CD4-positive, CD25-positive, alpha-beta regulatory T cell (primary cell): ENCODE measurements at places on chromosomes 5 and 9. TPM values are rescaled to one million over a fixed set of nuclear protein-coding genes. Genes with fewer than 3 reads are reported as not detected.

DNA sequence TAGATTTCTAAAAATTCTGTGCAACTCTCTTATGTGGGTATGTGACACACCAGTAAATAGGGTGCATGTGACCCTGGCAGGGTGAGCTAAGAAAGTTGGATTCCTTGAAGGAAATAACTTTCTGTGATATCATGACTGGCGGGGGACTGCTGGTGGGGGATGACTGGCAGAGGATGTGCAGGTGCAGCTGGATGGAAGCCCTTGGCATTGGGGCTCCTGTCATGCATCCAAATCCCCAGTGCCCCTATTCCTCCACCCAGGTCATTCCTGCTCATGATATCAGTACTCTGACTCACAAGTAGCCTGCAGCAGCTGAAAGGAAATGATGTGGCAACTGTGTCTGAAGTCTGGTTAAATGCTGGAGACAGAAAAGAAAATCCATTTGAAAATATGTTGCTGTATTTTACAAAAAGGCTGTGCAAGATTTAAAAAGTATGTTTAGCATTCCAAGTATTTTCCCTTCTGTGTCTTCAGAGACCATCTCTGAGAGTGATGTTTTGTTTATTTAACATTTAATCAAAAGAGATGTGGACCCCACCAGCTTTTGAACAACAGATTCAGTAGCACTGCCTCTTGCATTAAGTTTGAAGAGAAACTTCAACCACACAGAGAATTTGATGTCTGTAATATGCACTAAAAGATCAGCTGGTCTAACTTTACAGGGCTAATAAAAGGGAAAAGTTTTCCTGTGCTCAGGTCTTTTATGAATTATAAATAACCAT, 17.9 kb upstream of the ZSWIM6 start:
- H3K4me3 ChIP-seq: no peak overlapping the region
- H3K36me3 ChIP-seq: no peaks in the 10 kb centered on the region
- H3K27ac ChIP-seq: no peak overlapping the region

DNA sequence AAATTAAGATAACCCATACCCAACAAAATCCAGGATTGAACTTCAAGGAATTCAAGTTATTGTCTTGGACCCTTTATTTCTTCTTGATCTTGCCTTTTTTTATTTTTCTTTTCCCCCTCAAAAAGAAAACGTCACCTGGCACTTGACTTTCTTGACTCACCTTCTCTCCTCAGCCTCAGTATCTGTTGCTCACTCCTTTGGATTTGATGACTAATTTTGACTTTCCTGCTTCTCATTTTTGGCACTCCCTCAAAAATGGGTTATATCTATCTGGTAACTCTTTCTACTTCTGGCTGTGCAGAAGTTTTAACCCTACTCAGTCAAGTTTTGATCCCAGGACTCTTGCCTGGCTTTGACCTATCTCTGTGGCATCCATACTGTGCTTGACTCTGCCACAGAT, 66.6 kb upstream of the SPATA31D4 start:
- H3K36me3 ChIP-seq: no peaks in the 10 kb centered on the region
- H3K27ac ChIP-seq: no peak overlapping the region
- no peak overlapping the region for H3K4me3 ChIP-seq
- no peaks in the 10 kb centered on the region for H3K27me3 ChIP-seq
- DNase-seq: no peak

- H3K4me3 ChIP-seq: no peak overlapping the region
- no peaks in the 10 kb centered on the region for H3K4me1 ChIP-seq
- no peak for DNase-seq
- H3K27ac ChIP-seq: no peak overlapping the region
- H3K27me3 ChIP-seq: no peaks in the 10 kb centered on the region
Measured at GRCh38 chr5:152739916-152740315, 334.8 kb upstream of the NMUR2 start.

DNA sequence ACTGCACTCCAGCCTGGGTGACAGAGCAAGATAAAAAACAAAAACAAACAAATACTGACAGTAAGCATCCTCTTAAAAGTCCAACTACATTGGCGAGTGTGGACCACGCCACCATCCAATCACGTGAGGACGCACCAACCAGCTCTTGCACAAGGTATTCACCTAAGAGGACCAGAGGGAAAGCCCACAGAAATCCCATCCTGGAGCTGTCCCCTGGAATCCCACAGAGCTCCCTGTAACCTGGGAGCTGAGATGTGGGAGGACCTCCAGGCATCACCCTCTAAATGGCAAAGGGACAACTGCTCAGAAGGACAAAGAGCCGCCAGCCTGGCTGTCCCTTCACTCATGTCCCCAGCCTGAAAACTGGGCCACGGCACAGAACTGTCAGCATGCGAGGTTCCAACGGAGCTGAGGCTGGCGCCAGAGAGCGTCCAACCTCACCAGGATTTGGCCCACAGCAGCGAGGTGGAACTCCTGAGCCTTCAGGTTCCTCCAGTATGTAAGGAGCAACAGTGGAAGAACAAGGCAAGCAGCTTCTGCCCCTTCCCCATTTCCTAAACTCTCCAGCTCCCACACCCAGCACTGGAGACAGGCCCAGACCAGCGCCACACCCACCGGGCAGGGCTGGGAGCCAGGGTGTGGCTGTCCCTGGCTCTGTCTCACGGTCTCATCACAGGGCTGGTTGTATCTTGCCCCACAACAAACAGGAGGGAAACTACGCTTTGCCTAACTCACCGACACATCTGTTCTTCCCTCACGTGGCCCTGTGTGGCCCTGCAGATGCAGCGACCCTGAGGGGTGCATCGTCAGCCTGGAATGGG, 15.2 kb downstream of the IPPK start:
- no peaks in the 10 kb centered on the region for H3K27me3 ChIP-seq
- H3K36me3 ChIP-seq: peaks cover 45% of the 10 kb centered on the region
- H3K4me3 ChIP-seq: no peak overlapping the region
- DNase-seq: no peak

DNA sequence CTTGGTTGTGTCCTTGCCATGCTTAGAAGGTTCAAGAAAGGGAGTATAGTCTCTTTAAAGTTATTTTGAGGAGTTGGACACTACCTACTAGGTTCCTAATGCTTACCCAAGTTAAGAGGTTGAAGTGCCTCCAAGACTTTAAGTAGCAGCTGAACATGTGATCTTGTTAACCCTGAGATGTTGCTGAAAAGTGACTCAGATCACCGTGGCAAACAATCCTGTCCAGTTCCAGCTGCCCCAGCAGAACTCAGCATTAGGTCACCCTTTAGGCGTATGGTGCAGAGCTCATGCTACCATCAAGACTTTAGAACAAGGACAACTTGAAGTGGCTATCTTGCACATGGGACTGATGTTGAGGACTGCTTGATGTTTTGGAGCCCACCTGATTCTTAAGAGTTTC, 22.5 kb downstream of the ZNF462 start:
- no peaks in the 10 kb centered on the region for H3K36me3 ChIP-seq
- H3K27me3 ChIP-seq: no peaks in the 10 kb centered on the region
- no peak overlapping the region for H3K27ac ChIP-seq
- H3K4me1 ChIP-seq: no peaks in the 10 kb centered on the region
- H3K4me3 ChIP-seq: no peak overlapping the region

SNX18 gene
- total RNA-seq: 13.8 TPM
